ENCODE measurements at places on chromosomes 2 and 18.

GRCh38 chr2:234751275-234751973 lies 200.4 kb upstream of the SH3BP4 start:
- no peak for DNase-seq

GRCh38 chr2:30225131-30225762 lies 6.1 kb upstream of the LBH start:
- DNase-seq, result no peak

GRCh38 chr18:44370861-44371260 lies 309.8 kb upstream of the SETBP1 start:
- no peak for DNase-seq

- no peak for DNase-seq
Observed at GRCh38 chr2:38631976-38632375, 29.2 kb upstream of the HNRNPLL start.

GRCh38 chr2:136117909-136118818 lies at the start of gene CXCR4:
Gene CXCR4 (minus strand): TSS chr2:136118149. CDS start chr2:136118060, 89 bp downstream.
- peak; percentile 87 for DNase-seq

DNA sequence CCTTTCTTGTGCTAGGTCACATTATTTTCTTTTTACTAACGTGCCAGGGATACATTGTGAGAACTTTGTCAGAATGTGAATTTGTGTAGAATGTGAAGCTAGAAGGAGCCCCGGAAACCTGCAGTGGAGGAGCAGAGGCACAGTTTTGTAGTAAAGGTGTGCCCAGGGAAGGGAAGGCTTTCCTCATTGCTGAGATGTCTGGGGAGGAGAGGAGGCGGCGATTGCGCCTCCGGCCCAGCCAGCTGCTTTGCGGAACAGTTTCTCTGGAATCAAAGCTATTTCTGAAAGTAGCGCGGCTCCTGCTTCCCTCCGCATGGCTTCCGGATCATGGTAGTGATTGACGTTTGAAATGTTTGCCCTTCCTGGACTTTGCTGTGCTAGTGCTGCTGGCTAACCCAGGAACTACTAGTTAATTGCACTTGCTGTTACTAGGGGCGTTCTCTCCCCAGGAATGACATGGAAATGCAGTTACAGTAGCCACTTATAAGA lies 83.1 kb upstream of the RBM44 start:
- no peak for DNase-seq

DNA sequence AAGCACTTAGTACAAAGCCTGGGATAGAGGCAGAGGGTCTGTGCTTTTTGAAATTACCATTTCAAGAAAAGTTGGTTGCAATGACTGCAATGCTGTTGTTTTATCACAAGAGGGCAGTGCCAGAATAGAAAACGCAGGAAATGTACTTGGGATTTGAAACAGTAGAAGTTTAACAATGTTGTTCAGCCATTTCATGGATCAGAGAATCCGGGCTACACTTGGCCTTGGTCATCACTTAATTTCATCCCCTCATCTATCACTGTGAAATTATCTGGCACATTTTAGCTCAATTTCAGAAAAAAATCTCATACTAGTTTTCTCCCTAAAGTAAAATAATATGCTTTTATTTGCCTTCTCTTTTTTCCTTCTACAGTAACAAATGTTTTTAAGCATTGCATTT lies 70.8 kb downstream of the RAPGEF4 start:
- no peak for DNase-seq

DNA sequence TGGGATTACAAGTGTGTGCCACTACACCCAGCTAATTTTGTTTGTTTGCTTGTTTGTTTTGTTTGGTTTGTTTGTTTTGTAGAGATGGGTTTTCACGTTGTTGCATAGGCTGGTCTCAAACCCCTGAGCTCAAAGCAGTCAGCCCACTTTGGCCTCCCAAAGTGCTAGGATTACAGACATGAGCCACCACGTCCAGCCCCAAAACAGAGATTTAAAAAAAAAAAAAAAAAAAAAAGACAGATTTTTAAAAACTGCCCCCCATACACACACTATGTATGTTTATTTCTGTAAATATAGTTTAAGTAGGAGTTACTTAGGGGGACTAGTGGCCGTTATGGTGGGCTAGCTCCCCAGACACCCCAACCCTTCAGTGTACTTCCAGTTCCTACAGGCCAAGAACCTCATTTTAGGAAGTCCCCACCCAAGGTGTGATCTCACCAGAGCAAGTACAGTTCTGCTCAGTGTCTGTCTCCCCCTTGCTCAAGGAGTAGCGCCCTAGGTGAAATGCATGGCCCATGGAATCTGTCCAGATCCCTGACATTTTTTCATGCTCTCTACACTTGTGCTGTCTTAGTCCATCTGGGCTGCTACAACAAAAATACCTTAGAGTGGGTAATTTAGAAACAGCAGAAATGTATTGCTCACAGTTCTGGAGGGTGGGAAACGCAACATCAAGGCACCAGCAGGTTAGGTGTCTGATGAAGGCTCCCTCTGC lies 1.6 kb upstream of the TMBIM1 start:
- no peak for DNase-seq

DNA sequence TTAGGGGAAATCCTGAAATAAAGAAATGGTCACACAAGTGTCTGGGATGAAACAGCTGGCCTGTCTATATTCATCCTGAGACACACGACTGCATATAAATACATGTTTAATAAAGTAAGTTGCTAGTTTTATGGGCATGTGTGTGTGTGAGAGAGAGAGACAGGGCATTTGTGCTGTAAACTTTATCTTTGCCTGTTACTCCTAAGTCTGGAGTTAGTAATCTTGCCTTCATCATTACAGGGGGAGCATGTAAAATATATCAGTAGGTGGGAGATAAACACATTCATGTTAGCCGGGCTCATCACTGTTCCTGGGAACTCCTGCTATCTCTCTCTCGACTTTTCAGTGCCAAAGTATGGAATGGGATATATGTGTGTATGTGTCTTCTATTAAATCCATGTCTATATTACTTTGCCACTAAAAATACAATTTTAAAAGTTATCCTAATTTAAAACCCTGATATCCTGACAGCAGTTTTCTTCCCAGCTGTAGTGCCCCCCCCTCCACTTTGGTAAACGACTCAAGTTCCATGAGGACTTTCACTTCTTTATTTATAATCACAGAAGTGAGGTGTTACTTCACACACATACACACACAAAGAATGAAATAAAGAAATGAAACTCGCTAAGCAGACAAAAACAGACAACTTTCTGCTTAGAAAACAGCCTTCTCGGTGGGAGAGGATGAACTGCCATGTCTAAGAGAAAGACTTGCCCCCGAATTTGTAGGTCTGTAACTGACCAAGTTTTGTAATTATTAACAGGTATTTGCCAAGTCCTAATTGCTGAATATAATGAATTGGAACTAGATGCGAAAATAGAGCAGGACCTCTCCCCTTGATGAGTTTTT lies 947 bp downstream of the ZEB2 start:
- no peak for DNase-seq

DNA sequence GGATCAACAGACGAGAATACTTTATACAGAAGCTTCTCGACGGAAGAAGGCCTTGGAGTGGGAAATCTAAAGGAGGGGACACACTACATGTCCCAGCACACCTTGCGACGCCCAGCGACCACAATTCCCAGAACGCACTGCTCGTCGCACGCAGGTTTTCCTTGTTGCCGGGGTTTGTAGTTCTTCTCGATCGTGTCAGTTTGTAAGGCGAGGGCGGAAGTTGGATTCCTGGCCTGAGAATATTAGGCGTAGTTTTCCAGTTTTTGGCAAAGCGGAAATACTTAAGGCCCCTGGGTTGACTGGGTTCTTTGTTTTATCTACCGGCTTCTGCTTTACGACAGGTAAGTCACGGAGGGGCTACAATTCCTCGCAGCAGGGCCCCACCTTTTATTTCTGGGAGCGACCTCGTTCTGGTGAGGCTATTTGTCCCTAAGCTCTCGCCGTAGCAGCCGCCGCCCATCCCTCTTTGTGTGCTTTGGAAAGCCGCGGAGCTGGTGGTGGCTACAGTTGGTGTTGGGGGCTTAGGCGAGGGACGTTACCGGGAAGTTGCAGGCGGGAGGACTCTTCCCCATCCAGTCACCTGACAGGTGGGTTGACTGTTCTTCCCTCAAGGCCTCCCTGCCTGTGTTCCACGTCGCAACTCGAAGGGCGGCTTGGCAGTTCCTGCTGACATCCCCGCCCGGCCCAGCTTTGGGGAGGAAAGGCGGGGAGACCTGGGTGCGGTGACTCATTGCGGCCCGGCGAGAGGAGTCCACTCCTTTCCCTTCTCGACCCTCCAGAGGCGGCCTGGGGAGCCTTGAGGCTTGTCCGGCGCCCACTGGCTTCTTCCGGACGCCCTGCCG lies at the start of gene DYNC1I2:
DYNC1I2 (plus strand) TSS at position 183 of the 842 bp plus-strand sequence. CDS start 2,687 bp downstream, outside the sequence.
- DNase-seq, result peak; percentile 55

- no peak for DNase-seq
Observed at GRCh38 chr2:105103481-105103880, 65.6 kb downstream of the MRPS9 start.

DNA sequence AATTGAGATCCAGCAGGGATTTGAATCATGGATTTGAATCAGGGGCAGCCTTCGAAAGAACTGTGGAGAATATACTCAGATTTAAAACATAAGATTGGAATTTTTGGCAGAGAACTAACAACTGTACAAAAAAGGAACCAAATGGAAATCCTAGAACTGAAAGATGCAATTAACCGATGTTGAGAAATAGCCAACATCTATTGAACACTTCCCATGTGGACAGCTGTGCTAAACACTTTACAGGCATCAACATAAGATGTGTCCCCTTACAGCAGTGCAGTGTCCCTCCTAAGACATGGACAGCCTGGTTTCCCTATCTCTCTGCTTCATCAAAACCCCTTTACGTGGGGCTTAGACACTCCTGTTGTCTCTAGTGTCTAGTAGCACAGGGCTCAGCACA lies 3.7 kb upstream of the IL1RN start:
- DNase-seq, result no peak

DNA sequence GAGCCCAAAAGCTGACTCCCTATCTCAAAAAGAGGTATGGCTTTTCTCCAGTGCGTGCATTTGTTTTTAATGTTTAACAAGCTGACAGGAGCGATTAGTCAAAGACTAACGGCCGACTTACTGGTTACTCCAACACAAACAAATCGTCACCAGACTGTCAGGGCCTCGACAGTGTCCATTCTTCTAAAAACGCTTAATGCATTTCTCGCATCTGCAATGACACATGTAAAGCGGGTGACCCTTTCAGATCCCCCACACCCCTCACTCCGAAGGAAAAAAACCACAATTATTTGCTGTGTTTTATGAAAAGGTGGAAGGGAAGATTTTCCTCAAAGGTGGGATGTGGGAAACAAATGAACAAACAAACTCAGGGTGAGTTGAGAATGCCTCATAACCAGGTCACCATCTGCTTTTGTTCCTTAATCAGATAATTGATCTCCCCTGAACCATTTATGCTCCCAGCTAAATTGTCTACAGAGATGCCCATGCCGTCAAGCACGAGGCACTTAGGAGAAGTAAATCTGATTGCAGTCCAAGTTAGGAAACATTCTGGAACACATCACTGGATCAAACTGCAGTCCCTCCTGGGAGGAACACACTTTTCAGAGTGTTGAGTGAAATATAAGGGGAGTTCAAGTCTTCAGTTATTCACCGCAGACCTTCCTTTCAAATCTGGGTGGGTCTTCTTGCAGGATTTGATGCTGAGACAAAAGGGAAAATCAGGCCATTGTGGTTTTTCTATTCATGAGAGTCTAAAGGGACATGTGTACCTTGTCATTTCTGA lies 340.8 kb downstream of the CMPK2 start:
- no peak for DNase-seq

DNA sequence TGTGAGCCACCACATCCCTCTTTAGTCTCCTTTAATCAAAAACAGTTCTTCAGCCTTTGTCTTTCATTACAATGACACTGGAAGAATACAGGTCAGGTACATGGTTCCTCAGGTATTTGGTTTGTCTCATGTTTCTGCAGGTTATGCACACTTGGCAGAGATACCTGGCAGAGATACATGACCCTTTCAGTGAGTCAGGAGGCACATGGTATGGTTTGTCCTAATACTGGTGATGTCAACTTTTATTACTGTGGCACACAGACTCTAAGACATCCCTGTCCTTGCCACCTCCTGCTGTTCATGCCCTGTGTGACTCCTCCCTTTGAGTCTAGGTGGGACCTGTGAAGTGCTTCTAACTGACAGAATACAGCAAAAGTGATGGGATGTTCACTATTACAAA lies 58.4 kb downstream of the SPIRE1 start:
- no peak for DNase-seq

- DNase-seq, result no peak
Observed at GRCh38 chr2:8640498-8640897, 41.4 kb upstream of the ID2 start.

- DNase-seq, result no peak
Observed at GRCh38 chr2:207950063-207950760, 75.1 kb downstream of the PLEKHM3 start.

DNA sequence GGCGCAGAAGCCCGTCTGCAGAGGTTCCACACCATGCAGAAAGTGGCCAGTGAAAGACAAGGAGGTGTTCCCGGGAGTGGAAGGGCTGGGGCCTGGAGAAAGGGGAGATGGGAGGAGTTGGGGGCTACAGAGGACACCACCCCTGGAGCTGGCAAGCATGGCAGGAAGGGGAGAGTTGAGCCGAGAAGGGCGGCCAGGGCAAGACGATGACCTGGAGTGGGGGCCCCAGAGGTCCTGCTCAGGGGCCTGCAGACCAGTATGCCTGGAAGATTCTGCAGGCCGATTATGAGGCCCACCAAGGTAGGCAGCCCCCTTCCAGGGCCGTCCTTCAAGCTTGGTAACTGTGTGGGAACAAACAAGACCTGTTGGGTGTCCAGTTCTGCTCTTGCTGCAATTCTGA lies 33.1 kb downstream of the RBFA start:
- no peak for DNase-seq

DNA sequence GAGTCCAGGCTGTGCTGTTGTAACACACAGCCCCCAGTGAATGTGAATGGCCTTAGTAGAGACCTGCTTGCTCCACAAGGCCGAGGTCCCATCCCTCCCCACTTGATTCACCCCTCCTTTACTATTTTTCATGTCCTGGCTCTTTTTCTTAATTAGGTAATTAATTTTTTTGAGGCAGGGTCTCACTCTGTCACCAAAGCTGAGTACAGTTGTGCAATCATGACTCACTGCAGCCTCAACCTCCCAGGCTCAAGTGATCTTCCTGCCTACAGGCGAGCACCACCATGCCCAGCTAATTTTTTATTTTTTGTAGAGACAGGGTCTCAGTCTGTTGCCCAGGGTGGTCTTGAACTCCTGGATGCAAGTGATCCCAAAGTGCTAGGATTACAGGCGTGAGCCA lies 19.3 kb downstream of the FBLN7 start:
- DNase-seq, result no peak

GRCh38 chr2:230893338-230893737 lies 28.6 kb downstream of the ITM2C start:
- DNase-seq, result no peak
